ENCODE measurements at places on chromosomes 12 and 14. TPM values are rescaled to one million over a fixed set of nuclear protein-coding genes. Genes with fewer than 3 reads are reported as not detected.

Gene RNASE13
- polyA plus RNA-seq: 0.10 TPM

Gene GPR132
- polyA plus RNA-seq: not detected

GRCh38 chr12:124391340-124392261 is 96.7 kb downstream of the RFLNA start:
- H3K27ac ChIP-seq: peak overlapping the region; percentile 95
- no peak for DNase-seq
- peaks cover 14% of the 10 kb centered on the region for H3K36me3 ChIP-seq
- no peaks in the 10 kb centered on the region for H3K27me3 ChIP-seq
- peaks cover 79% of the 10 kb centered on the region for H3K4me1 ChIP-seq

GRCh38 chr12:126021675-126022074 is 956.4 kb downstream of the AACS start:
- DNase-seq: no peak
- H3K27me3 ChIP-seq: no peaks in the 10 kb centered on the region
- H3K36me3 ChIP-seq: no peaks in the 10 kb centered on the region
- no peak overlapping the region for H3K27ac ChIP-seq
- no peaks in the 10 kb centered on the region for H3K4me1 ChIP-seq

- H3K27ac ChIP-seq: peak overlapping the region; percentile 82
- no peaks in the 10 kb centered on the region for H3K27me3 ChIP-seq
- H3K36me3 ChIP-seq: no peaks in the 10 kb centered on the region
- H3K4me1 ChIP-seq: no peaks in the 10 kb centered on the region
These were observed 85.8 kb downstream of the LLPH start for GRCh38 chr12:66044731-66045130.

DNA sequence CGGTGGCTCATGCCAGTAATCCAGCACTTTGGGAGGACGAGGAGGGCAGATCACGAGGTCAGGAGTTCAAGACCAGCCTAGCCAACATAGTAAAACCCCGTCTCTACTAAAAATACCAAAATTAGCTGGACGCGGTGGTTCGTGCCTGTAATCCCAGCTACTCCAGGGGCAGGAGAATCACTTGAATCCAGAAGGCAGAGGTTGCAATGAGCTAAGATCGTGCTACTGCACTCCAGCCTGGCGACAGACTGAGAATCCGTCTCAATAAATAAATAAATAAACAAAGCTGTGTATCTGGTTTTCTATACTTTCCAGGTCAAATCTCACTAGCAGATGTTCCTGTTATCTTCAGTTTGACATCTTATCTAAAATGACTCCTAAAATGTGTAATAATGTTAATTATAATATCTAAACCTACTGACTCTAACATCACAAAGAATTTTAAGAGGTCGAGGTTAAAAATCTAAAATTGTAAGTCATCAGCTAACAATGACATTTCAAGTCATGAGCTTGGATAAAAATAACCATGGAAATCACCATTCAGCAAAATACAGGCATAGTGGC is 2.4 kb upstream of the SRP54 start:
- peak overlapping the region; percentile 83 for H3K4me3 ChIP-seq
- DNase-seq: no peak
- peak overlapping the region; percentile 100 for H3K27ac ChIP-seq
- no peaks in the 10 kb centered on the region for H3K36me3 ChIP-seq
- no peaks in the 10 kb centered on the region for H3K27me3 ChIP-seq

- peak overlapping the region; percentile 88 for H3K27ac ChIP-seq
- H3K4me3 ChIP-seq: peak overlapping the region; percentile 87
- peak; percentile 11 for DNase-seq
- peaks cover 12% of the 10 kb centered on the region for H3K4me1 ChIP-seq
- no peaks in the 10 kb centered on the region for H3K27me3 ChIP-seq
These were observed 799 bp downstream of the SLC38A6 start for GRCh38 chr14:60981633-60982455.

GRCh38 chr14:34257505-34257904 is 204.5 kb downstream of the SPTSSA start:
- no peak overlapping the region for H3K4me3 ChIP-seq
- no peak overlapping the region for H3K27ac ChIP-seq
- H3K27me3 ChIP-seq: no peaks in the 10 kb centered on the region
- H3K4me1 ChIP-seq: no peaks in the 10 kb centered on the region
- DNase-seq: no peak

DNA sequence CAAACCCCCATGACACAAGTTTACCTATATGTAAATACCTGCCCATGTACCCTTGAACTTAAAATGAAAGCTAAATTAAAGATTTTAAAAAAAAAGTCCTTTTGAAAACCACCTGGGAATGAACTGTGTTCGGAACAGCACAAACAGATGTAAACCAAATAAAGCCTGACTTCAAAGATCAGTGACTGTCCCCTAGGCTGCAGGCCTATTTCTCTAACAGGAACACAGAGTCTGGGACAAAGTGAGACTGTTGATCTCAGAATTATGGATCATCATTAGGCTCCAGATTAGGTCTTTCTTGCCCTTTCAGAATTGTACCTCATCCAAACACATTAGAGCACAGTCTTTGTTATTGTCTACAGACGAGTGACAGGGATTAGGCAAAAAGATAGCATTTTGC is 54.6 kb downstream of the PAH start:
- H3K27ac ChIP-seq: no peak overlapping the region
- H3K4me1 ChIP-seq: no peaks in the 10 kb centered on the region
- no peak for DNase-seq
- no peak overlapping the region for H3K4me3 ChIP-seq
- H3K27me3 ChIP-seq: no peaks in the 10 kb centered on the region

DNA sequence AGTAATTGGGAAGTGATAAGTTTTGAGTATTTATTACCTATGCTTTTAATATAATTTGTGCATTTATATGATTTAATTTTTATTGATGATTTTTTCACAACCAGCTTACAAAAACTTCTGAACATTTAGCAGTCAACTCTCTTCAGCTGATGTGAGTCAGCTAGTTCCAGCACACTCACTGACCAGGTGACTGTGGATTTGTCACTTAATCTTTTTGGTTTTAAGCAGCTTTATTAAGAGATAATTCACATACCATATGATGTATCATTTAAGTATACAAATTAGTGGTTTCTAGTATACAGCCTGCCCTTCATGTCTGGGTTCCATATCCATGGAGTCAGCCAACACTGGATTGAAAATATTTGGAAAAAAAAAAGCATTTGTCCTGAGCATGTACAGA is 103.5 kb downstream of the SYNE2 start:
- no peak overlapping the region for H3K4me3 ChIP-seq
- no peaks in the 10 kb centered on the region for H3K27me3 ChIP-seq
- H3K36me3 ChIP-seq: peaks cover 11% of the 10 kb centered on the region
- H3K4me1 ChIP-seq: no peaks in the 10 kb centered on the region

GRCh38 chr14:20799456-20799891 is 3.2 kb downstream of the RNASE1 start:
- H3K36me3 ChIP-seq: no peaks in the 10 kb centered on the region
- peaks cover 52% of the 10 kb centered on the region for H3K27me3 ChIP-seq
- no peak overlapping the region for H3K4me3 ChIP-seq
- no peak for DNase-seq
- H3K27ac ChIP-seq: no peak overlapping the region
- no peaks in the 10 kb centered on the region for H3K4me1 ChIP-seq

DNA sequence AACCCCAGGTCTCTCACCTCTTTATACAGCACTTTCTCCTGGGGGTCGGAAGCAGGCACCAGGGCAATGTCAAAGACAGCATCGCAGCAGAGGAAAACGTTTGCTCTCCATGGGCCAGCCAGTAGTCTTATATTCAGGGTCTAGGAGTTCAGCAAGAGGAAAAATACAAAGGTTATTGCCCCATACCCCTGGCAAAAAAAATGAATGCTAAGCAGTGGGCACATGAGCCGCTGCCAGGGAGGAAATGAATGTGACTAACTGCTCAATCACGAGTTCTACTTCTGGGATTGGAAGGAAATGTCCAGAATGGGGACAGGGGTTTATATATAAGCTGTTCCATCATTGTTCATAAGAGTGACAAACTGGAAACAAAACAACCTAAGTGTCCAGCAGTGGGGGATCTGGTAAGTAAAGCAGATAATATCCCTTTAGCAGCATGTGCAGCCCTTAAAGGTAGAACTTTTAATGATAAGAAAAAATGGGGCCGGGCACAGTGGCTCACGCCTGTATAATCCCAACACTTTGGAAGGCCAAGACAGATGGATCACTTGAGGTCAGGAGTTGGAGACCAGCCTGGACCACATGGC is 53.8 kb downstream of the PHETA1 start:
- no peak overlapping the region for H3K27ac ChIP-seq
- no peaks in the 10 kb centered on the region for H3K4me1 ChIP-seq
- H3K36me3 ChIP-seq: no peaks in the 10 kb centered on the region
- no peaks in the 10 kb centered on the region for H3K27me3 ChIP-seq
- DNase-seq: no peak

- no peaks in the 10 kb centered on the region for H3K4me1 ChIP-seq
- H3K4me3 ChIP-seq: no peak overlapping the region
- H3K27ac ChIP-seq: no peak overlapping the region
- no peaks in the 10 kb centered on the region for H3K36me3 ChIP-seq
These were observed 202.8 kb downstream of the BCAT1 start for GRCh38 chr12:24746006-24746671.

- H3K27me3 ChIP-seq: no peaks in the 10 kb centered on the region
- peaks cover 3% of the 10 kb centered on the region for H3K4me1 ChIP-seq
- no peak overlapping the region for H3K4me3 ChIP-seq
- no peak overlapping the region for H3K27ac ChIP-seq
- no peak for DNase-seq
These were observed 70.5 kb upstream of the DAAM1 start for GRCh38 chr14:59117754-59118528.

- H3K27ac ChIP-seq: no peak overlapping the region
- H3K4me3 ChIP-seq: no peak overlapping the region
- peaks cover 8% of the 10 kb centered on the region for H3K27me3 ChIP-seq
- no peaks in the 10 kb centered on the region for H3K4me1 ChIP-seq
These were observed 35.2 kb upstream of the DCD start for GRCh38 chr12:54683398-54683797.

- no peaks in the 10 kb centered on the region for H3K4me1 ChIP-seq
- no peaks in the 10 kb centered on the region for H3K36me3 ChIP-seq
- H3K27me3 ChIP-seq: no peaks in the 10 kb centered on the region
These were observed 102.8 kb upstream of the EGLN3 start for GRCh38 chr14:34053666-34054065.

- no peak overlapping the region for H3K27ac ChIP-seq
- H3K27me3 ChIP-seq: no peaks in the 10 kb centered on the region
- DNase-seq: no peak
- H3K4me3 ChIP-seq: no peak overlapping the region
- H3K36me3 ChIP-seq: no peaks in the 10 kb centered on the region
These were observed 5.2 kb upstream of the AP1G2 start for GRCh38 chr14:23572836-23573235.

- no peak overlapping the region for H3K4me3 ChIP-seq
- no peaks in the 10 kb centered on the region for H3K27me3 ChIP-seq
- H3K4me1 ChIP-seq: peaks cover 16% of the 10 kb centered on the region
- peak; percentile 37 for DNase-seq
These were observed 3.7 kb downstream of the AQP2 start for GRCh38 chr12:49953961-49954846.

- H3K4me1 ChIP-seq: no peaks in the 10 kb centered on the region
- H3K36me3 ChIP-seq: no peaks in the 10 kb centered on the region
- H3K4me3 ChIP-seq: no peak overlapping the region
- no peak overlapping the region for H3K27ac ChIP-seq
- H3K27me3 ChIP-seq: no peaks in the 10 kb centered on the region
- no peak for DNase-seq
These were observed 57.4 kb downstream of the GLT1D1 start for GRCh38 chr12:128910629-128911028.

DNA sequence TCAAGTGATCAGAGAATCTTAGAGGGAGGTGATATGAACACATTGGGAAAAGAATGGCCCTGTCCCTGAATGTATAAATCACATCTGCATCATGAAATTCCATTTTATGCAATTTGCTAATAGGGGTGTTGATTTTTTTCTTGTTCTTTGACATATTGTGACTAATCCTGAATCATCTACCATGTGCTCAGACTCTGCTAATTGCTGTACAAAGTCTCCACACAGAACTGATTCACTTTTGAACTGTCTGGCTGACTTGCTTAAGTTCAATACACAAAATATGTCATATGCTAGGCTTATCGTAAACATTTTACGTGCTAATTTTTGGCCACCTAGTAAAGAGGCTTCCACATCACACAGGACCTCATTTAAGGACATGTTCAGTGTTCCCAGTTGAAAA is 2.6 kb downstream of the TMEM132D start:
- no peaks in the 10 kb centered on the region for H3K27me3 ChIP-seq
- DNase-seq: no peak
- H3K4me1 ChIP-seq: no peaks in the 10 kb centered on the region
- no peak overlapping the region for H3K27ac ChIP-seq
- H3K4me3 ChIP-seq: no peak overlapping the region

- H3K27me3 ChIP-seq: no peaks in the 10 kb centered on the region
- H3K27ac ChIP-seq: no peak overlapping the region
- no peak overlapping the region for H3K4me3 ChIP-seq
- DNase-seq: no peak
- H3K36me3 ChIP-seq: no peaks in the 10 kb centered on the region
These were observed 28.6 kb upstream of the NRXN3 start for GRCh38 chr14:78141590-78141989.

DNA sequence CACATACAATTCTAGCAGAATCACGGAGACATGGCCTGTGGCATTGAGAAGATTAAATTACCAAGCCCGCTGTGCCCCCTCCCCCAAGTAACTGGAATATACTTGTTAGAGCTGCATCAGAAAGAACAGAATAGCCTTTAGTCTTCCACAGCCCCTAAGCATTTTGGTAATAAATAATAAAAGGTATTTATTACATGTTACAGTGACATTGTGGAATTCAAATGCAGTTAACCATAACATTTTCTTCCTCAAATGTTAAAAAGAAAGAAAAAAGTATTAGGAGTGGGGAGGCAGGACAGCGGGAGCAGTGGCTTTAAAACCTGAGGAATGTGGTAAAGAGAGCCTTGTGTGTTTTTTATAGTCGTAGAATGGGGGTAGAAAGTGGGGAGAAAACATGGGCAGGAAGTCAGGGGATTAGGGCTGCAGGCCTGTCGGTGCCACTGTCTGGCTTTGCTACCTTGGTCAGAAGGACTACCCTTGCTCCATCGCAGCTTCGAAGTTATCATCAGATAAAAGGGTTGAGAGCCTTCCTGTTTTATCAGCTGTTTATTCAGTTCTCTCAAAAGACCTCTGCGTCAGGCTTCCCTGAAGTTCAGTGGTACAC is 255.9 kb downstream of the MSRB3 start:
- no peak overlapping the region for H3K4me3 ChIP-seq
- peaks cover 19% of the 10 kb centered on the region for H3K36me3 ChIP-seq
- no peaks in the 10 kb centered on the region for H3K4me1 ChIP-seq
- no peak for DNase-seq
- no peaks in the 10 kb centered on the region for H3K27me3 ChIP-seq
- H3K27ac ChIP-seq: peak overlapping the region; percentile 83

GRCh38 chr12:87381742-87382141 is 647.5 kb downstream of the C12orf50 start:
- no peak overlapping the region for H3K4me3 ChIP-seq
- H3K4me1 ChIP-seq: no peaks in the 10 kb centered on the region
- H3K36me3 ChIP-seq: no peaks in the 10 kb centered on the region
- DNase-seq: no peak

DNA sequence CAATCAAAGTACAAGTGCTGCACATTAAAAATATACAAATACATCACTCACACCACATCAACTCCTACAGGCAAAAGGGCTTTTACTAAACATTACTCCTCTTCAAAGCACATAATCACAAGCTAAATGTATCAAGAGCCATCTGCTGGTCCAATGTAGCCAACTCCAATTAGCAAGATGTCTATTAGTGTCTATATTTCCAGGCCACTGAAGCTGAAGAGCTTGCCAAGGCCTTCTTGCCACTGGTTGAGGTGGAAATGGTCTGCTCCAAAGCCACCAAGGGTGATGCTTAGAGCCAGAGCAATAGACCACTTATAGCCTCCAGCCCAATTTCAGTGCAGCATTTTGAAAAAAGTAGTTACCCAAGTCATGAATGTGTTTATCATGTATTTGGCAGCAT is 54.4 kb downstream of the RASSF9 start:
- peaks cover 5% of the 10 kb centered on the region for H3K4me1 ChIP-seq
- H3K4me3 ChIP-seq: no peak overlapping the region
- H3K27ac ChIP-seq: no peak overlapping the region
- no peaks in the 10 kb centered on the region for H3K27me3 ChIP-seq

Measured in SK-N-SH (cell line).